ENCODE measurements at places on chromosomes 16 and 17.

GRCh38 chr17:27343977-27344607, 50.2 kb downstream of the WSB1 start:
- no peak for DNase-seq

- no peak for DNase-seq
Observed at GRCh38 chr17:49597436-49597835, 21.8 kb downstream of the NXPH3 start.

GRCh38 chr16:5575646-5576245, 478.2 kb upstream of the EEF2KMT start:
- no peak for DNase-seq

- no peak for DNase-seq
Observed at GRCh38 chr17:82198092-82198491, 14.6 kb downstream of the CCDC57 start.

- DNase-seq: no peak
Observed at GRCh38 chr16:63774302-63774701, 1347.6 kb downstream of the CDH11 start.

DNA sequence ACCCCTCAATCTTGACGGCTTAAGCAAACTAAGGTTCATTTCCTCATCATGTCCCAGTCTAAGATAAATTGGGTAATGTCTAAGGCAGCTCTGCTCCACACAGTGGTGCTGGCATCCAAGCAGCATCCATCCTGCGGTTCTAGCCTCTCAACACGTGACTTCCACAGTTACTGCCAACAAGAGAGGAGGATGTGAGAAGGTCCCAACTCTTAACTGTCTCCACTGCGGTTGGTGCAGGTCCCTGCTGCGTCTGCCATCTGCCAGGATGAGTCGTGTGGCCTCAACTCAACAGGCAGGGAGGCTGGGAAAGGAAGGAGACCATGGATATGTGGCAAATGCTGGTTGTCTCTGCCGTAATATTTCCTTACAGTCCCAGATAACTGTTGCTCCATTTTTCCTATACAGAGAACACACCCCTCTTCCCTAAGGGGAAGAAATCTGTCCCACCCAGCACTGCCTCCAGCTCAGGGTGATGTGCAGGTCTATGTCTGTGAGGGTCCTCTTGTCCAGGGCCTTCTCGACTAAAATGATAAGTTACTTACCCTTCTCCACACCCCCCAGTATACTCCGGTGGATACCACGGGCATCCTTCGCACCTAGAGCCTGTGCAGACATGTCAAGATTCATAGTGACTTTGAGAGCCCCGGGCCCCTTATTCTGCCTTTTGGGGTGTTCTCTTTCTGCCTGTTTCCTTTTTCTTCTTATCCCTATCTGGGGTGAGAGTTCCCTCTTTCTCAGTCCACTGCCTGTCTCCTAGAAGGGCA, 64.7 kb downstream of the KCNJ18 start:
- DNase-seq: no peak

DNA sequence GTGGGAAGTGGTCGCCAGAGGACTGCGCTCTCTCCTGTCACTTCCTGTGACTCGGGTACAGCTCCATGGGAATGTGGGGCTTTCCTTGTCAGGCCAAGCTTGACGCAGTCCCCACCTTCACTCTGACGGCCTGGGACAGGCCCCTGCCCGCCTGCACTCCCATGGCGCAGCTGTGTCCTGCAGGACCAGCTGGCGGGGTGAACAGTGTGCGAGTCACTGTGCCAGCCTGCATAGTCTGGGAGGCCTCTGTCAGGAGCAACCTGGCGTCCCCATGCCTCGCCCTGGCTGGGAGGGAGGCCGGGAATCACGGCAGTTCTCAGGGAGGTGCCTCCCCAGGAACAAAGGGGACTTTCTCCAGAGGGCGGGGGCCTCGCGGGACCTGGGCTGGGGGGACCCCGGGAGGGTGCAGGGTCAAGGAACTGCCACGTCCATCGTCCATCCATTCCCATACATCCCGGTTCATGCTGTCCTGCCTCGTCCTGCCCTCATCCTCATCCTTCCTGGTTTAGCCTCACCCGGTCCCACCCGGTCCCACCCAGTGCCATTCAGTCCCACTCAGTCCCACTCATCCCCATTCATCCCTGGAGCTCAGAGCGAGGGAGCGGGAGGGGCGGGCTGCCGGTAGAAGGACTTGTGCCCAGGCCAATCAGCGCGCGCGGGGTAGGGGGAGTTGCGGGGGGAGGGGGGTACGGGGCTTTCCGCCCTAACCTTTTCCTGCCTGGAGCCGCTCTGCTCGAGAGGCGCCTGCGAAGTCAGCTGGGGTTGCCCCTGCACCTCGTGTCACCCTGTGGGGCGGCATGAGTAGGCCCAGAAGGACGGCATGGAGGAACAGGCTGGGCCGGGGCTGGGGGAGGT, 13.4 kb downstream of the FLYWCH1 start:
- no peak for DNase-seq

GRCh38 chr17:74512036-74512435, 19.2 kb downstream of the CD300LB start:
- no peak for DNase-seq

- DNase-seq: no peak
Observed at GRCh38 chr16:1612320-1613111, at the start of gene CRAMP1. Gene CRAMP1 (plus strand): TSS chr16:1612360. CDS start chr16:1614640, 2,280 bp downstream.

DNA sequence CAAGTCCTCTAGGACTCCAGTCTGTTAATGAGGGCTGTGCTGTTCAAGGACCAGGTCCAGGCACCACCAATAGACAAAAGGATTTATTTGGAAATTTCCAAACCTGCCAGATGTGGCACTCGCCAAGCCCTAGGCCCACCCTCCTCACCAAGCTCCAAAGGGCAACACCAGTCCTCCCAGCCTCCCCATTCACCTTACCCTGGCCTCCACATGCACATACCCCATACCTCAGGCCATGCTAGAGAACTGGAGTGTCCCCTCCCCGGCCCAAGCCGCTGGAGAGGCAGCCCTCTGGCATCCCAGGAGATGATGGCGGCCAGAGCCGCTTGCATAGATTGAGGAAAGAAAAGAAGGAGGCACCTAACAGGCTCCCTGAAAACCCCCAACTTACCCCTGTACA, 4.6 kb upstream of the FTSJ3 start:
- no peak for DNase-seq

- DNase-seq: no peak
Observed at GRCh38 chr16:55479430-55480140, 587 bp downstream of the MMP2 start.
